Naive thymus-derived CD4-positive, alpha-beta T cell (primary cell): ENCODE measurements at places on chromosomes 2 and 18.
A peak's percentile ranks its signal among the peaks of the same experiment; 100 is the strongest.

DNA sequence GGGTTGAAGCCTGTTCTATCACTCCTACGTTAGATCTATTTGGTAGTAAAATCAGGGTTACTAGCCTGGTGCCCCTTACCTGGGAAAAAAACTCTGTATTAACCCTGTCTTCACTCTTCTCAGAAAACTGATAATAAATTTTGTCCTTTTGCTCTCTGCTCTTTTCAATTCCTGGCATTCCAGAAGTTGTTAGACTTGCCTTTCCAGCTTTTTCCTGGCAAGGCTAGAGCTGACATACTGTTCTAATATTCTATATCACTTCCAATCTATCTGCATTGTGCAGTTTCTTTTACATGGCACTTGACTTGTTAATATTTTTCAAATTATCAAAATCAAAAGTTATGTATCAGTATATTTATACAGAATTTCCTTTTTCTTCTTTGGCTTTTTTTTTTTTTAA lies 162.2 kb downstream of the FIGN start:
- DNase-seq: no peak

GRCh38 chr18:60279391-60279790 lies 93.2 kb downstream of the MC4R start:
- no peak for DNase-seq

GRCh38 chr2:222769941-222770340 lies 90.9 kb upstream of the ACSL3 start:
- DNase-seq: no peak

DNA sequence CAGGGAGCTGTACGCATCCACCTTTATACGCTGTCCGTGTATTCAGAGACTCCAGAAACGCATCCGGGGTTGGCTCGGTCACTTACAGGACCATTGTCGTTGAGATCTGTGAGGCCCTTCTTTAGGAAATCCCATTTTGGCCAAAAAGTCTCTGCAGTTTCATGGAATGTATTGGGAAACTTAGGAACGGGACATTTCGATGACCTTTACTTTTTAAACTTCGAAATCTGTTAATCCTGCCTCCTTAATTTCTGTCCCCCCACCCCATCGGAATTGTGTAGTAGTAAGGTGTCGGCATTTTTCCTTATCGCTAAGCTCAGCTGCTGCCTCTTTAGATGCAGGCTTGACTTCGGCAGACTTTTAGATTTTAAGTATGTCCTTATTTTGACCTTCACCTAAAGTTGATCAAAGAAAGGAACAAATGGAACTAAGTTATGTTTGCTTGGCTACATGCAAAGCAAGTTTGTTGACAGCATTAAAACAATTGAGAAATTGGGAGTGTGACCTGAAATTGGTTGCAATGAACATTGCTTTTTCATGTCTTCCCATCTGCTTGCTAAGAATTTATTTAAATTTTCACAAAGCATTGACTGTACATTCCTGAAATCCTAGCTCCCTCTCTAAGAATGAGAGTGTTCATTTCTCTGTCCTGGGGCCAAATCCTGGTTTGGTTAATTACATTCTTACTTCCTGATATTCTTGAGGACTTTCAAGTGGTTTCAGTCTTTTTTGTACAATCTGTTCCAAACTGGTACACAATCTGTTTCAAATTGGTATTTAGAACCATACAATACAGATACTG lies 884 bp upstream of the RAPH1 start:
- no peak for DNase-seq

GRCh38 chr2:168611091-168611490 lies 155.0 kb downstream of the CERS6 start:
- no peak for DNase-seq

DNA sequence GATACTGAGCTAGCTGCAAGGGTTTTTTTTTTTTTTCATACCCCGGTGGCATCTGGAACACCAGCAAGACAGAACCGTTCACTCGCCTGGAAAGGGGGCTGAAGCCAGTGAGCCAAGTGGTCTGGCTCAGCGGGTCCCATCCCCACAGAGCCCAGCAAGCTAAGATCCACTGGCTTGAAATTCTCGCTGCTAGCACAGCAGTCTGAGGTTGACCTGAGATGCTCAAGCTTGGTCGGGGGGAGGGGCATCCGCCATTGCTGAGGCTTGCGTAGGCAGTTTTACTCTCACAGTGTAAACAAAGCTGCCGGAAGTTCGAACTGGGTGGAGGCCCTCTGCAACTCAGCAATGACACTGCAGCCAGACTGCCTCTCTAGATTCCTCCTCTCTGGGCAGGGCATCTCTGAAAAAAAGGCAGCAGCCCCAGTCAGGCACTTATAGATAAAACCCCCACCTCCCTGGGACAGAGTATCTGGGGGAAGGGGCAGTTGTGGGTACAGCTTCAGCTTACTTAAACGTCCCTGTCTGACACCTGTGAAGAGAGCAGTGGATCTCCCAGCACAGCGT lies 5.1 kb upstream of the MIB1 start:
- peak; percentile 38 for DNase-seq
